ENCODE measurements at places on chromosomes 6 and 20. TPM values are rescaled to one million over a fixed set of nuclear protein-coding genes. Genes with fewer than 3 reads are reported as not detected.

The KIF16B gene
- 12.2 TPM for total RNA-seq

The SLPI gene
- total RNA-seq: 51.1 TPM

The CTAGE9 gene
- total RNA-seq: not detected

The FKBP1C gene
- 0.17 TPM for total RNA-seq
